ENCODE measurements at places on chromosomes 13 and 19.
A peak's percentile ranks its signal among the peaks of the same experiment; 100 is the strongest.

DNA sequence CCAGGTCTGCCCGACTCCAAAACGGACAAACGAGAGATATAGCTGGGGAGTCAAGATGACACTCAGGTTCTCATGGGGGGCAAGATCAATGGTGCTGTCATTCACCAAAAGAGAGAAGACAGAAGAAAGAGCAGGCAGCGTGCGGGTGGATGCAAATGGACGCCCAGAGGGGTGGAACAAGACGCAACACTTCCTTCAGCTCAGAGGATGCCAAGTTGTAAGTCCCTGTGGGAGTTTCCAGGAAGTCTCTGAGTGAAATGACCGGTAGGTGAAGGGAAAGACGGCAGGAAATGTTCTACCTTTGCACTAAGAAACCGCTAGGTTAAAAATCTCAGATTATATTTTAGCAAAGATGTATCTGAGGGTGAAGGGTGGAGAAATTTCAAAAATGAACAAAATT is 26.5 kb downstream of the TUBGCP3 start:
- DNase-seq: no peak

GRCh38 chr19:31985001-31985605 is 360.3 kb upstream of the ZNF507 start:
- no peak for DNase-seq

GRCh38 chr13:54206626-54207025 is 1178.0 kb downstream of the OLFM4 start:
- no peak for DNase-seq

GRCh38 chr13:108795841-108796240 is 166.4 kb downstream of the MYO16 start:
- no peak for DNase-seq

DNA sequence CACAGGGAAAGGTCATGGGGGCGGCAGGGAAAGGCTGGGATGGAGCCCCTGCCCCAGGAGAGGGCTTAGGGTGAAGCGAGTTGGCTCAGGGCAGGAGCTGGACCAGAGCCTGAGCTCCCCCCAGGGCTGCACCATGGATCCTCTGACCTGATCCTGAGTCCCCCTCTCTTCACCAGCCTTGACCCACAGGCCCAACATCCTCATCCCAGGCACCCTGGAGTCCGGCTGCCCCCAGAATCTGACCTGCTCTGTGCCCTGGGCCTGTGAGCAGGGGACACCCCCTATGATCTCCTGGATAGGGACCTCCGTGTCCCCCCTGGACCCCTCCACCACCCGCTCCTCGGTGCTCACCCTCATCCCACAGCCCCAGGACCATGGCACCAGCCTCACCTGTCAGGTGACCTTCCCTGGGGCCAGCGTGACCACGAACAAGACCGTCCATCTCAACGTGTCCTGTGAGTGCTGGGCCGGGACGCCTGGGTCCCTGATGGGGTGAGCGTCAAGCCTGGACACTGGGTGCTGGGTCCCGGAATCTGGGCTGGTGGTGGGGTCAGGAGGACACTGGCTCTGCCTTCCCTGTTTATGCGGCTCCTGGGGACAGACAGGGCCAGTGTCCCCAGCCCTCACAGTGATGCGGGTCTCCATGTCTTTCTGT is 842 bp downstream of the SIGLEC9 start:
- no peak for DNase-seq

GRCh38 chr19:53432088-53432661 is 391 bp downstream of the ZNF761 start:
- no peak for DNase-seq

DNA sequence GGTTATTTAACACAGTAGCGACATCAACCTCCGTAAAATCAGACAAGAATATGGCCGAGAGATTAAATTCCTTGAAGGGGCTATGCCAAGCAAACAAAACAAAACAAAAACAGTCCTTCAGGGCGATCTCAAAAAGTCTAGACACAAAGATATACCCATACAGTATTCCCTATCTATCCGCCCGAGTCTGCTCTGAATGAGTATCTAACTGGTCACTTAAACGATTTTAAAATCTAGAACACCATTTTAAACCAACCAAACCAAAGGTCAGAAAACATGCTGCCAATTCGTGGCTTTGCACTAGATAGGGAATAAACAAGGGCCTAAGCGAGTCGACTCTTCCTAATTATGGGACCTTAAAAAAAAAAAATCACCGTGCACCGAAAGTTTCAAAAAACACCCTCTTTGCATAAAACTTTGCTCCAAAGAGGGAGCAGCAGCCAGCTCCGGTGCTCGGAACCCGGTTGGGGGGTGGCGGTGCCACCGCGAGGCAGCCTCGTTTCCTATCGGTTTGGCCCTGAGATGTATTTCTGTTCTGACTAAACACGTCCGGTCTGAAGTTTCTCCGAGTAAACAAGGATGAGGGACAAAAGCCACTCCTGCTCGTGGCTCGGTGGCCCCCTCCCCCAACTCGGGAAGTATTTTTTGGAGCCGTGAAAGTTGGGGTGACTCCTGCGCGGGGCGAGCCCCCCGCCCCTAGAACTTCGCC is 1.8 kb downstream of the HMGB1 start:
- DNase-seq: peak; percentile 60

GRCh38 chr19:1865172-1866010 is 2.0 kb upstream of the KLF16 start:
- no peak for DNase-seq

GRCh38 chr19:46372901-46373490 is 26.1 kb downstream of the PPP5C start:
- DNase-seq: no peak

DNA sequence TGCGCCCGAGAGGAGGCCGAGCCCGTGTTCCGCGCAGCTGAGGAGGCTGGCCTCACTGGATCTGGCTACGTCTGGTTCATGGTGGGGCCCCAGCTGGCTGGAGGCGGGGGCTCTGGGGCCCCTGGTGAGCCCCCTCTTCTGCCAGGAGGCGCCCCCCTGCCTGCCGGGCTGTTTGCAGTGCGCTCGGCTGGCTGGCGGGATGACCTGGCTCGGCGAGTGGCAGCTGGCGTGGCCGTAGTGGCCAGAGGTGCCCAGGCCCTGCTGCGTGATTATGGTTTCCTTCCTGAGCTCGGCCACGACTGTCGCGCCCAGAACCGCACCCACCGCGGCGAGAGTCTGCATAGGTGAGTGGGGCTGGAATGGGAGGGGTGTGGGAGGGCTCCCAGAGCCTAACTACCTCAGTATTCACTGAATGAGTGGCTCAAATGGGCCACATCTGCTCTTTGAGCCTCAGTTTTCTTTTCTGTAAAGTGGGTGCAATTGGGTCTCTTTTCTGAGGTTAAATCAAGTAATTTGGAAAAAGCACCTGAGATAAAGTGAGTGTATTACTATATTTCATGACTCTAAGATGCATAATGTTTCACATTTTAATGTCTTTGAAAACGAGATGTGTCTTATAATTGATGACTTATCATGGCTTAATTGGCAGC is 11.7 kb downstream of the GRIN2D start:
- no peak for DNase-seq
